ENCODE measurements at places on chromosomes 3 and 15.

- DNase-seq, result no peak
Observed at GRCh38 chr3:10930666-10931040, 61.9 kb upstream of the SLC6A1 start.

DNA sequence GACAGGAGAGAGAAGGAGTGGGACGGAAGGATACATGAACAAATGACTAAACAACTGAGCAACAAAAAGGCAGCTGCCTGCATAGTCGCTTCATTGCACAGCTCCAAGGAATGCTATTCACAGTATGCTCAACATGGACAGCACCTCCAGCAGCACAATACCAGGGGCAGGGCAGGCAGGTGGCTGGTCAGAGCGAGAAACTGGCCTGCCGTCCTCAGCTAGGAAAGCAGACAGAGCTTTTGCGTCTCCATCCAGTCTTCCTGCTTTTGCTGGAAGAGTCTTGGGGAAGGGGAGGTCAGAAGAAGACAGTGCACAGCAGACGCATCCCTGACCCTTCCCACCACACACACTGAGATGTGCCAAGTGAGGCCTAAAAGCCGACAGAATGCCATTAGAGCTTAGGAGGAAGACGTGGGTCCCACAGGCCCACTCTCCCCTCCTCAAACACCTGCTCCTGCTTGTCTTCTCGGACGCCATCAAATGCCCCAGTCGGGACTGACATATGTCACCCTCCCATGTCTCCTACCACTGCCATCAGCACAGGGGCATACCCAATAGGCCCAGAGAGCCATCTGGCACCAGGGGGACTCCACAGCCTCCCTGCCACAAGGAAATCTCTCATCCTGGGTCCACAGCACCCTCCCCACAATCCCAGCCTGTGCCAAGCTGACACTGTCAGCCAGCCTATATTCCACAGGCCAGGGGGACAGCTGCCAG is 3.9 kb downstream of the RAB6B start:
- DNase-seq, result no peak

- DNase-seq, result no peak
Observed at GRCh38 chr3:42493798-42494151, 8.7 kb upstream of the VIPR1 start.

DNA sequence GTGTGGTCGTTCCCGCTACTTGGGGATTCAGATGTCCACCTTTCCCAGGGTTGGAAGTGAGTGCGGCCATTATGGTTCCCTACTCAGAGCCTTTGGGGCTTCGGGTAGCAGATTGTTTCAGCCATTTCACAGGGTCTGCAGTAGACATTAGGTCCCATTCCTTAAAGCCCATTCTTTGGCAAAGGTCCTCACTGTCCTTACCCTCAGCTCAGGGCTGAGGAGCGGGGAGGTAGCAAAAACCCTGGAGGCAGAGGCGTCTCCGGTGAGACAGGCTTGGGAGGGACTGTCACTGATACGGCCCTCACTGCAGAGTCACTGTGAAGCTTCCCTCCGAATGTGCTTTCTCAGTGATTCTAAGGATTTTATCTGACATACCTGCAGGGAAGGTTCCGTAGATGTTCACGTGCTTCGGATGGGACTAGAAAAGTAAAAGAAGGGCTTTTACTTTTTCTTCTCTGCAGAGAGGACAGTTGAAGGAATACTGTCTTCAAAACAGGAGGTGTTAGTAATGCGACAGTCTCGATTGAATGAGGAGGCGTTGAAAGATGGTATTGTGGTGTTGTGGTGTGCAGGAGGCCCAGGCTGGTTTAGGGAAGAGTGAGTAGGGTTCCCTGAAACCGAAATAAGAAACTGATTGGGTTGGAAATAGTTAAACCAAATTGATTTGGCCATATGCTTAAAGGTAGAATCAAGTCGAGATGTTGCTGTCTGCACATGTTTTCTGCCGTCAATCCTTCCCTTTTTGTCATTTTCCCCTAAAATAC is 630 bp downstream of the ATP6V1A start:
- DNase-seq, result peak; percentile 28

DNA sequence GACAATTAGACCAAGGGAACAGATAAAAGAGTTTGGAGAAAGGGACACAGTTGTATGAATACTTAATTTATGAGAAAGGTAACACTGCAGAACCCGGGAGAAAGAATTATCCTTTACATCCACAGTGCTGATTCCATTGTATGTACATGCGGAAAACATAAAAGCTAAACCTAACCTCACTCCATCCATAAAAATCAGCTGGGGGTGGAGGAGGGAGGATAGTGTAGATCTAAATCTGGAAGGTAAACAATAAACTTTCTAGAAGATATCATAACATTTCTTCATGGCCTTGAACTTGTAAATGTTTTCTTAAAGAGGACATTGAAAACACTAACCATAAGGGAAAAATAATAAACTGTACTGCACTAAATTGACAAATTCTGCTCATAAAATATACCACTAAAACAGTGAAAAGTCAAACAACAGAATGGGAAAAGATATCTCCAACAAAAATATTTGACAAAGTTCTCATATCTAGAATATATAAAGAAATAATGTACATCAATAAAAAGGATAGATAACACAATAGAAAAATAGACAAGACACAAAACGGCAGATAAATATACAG is 220.5 kb downstream of the DPH6 start:
- DNase-seq, result no peak

- DNase-seq, result no peak
Observed at GRCh38 chr15:45868109-45868691, 233.4 kb downstream of the SQOR start.

GRCh38 chr15:72740219-72740618 is 43.3 kb downstream of the ADPGK start:
- DNase-seq, result no peak

GRCh38 chr3:195548501-195548900 is 5.4 kb upstream of the PPP1R2 start:
- no peak for DNase-seq

DNA sequence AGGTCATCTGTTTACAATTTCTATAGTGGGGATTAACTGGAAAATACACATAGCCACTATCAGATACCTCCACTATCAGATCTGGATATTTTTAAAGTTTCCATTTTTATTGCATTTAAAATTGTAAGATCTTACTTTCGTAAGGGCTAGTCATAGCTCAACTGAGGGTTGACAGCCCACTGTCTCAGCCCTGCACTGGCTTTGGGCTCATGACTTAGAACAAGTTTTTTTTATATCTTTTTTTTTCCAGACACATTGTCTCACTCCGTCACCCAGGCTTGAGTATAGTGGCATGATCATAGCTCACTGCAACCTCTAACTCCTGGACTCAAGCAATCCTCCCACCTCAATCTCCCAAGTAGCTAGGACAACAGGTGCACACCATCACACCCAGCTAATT is 48.8 kb upstream of the DNAJC13 start:
- DNase-seq, result no peak

Measured in K562 (cell line).